Thymus (tissue), 14 donors: ENCODE measurements at places on chromosomes 4 and X. TPM values are rescaled to one million over a fixed set of nuclear protein-coding genes. Genes with fewer than 3 reads are reported as not detected.

- H3K36me3 ChIP-seq, result no peaks in the 10 kb centered on the region
- DNase-seq, result no peak
- H3K4me1 ChIP-seq, result no peaks in the 10 kb centered on the region
Observed at GRCh38 chr4:19092797-19093196, 1071.2 kb upstream of the LCORL start.

GRCh38 chrX:124231451-124231759 lies 101.1 kb upstream of the TEX13D start:
- H3K4me3 ChIP-seq, result no peak overlapping the region
- no peak for DNase-seq
- H3K27ac ChIP-seq, result no peak overlapping the region
- peaks cover 35% of the 10 kb centered on the region for H3K4me1 ChIP-seq
- H3K36me3 ChIP-seq, result no peaks in the 10 kb centered on the region
- no peaks in the 10 kb centered on the region for H3K27me3 ChIP-seq

DNA sequence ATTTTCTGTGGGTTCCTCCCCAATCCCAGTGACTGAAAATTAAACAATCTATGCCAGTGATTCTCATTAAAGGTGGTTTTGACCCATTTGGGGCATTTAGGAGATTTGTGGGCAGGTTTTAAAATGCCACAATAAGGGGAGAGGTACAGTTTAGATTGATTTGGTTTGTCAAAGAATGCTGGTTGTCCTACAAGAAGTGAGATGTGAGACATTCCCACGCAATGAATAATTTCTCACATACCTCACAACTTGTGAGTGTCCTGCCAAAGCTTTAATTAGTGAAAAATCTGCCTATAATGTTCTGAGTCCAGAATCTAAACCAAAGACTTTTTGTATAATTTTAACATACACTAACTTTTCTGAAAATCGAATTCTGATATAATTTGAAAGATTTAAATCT lies 199.4 kb downstream of the MAPK10 start:
- no peak overlapping the region for H3K27ac ChIP-seq
- no peaks in the 10 kb centered on the region for H3K4me1 ChIP-seq
- no peaks in the 10 kb centered on the region for H3K27me3 ChIP-seq
- H3K36me3 ChIP-seq, result no peaks in the 10 kb centered on the region
- no peak for DNase-seq
- no peak overlapping the region for H3K4me3 ChIP-seq

DNA sequence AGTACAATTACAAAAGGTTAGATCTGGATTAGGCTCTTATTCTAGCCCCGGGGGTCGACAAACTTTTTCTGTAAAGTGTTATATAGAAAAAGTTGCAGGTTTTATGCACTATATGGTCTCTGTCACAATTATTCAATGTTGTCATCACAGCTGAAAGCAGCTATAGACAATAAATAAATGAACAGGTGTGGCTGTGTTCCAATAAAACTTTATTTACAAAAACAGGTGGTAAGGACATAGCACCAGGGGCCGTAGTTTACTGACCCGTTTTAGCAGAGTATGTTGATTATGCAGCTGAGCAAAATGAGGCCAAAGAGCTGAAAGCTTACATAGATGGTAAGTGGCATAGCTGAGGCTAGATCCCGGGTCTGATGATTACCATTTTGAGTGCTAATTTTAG lies 13.0 kb upstream of the CXorf38 start:
- no peaks in the 10 kb centered on the region for H3K27me3 ChIP-seq
- DNase-seq, result no peak

DNA sequence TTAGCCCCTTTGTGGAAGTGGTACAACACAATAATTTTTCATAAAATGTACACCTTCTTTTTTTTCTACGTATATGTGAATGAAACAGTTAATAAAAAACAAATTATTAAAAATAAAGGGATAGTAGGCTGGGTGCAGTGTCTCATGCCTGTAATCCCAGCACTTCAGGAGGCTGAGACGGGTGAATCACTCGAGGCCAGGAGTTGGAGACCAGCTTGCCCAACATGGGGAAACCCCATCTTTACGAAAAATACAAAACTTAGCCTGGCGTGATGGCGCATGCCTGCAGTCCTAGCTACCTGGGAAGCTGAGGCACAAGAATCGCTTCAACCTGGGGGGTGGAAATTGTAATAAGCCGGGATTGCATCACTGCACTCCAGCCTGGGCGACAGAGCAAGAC lies 244.9 kb downstream of the RAPGEF2 start:
- no peaks in the 10 kb centered on the region for H3K27me3 ChIP-seq
- DNase-seq, result no peak
- H3K4me3 ChIP-seq, result no peak overlapping the region
- H3K36me3 ChIP-seq, result no peaks in the 10 kb centered on the region
- no peak overlapping the region for H3K27ac ChIP-seq

DNA sequence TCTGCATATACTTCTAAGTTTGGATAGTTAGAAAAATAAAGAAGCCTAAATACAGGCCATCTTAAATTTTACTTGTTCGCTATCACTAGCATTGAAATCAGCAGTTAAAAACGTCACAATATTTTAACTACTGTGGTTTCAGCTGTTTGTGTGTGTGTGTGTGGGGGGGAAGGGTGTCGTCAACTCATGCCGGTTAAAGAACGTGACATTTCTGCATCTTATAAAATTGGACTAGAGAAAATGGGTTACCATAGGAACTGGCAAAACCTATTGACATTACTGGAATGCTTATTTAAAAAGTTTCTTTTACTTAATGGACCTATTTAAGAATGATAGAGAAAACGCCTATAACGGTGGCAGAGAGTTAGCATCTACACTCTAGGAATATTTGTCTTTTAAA lies 1.2 kb upstream of the CNKSR2 start:
- DNase-seq, result peak; percentile 19
- H3K4me3 ChIP-seq, result no peak overlapping the region
- H3K4me1 ChIP-seq, result peaks cover 11% of the 10 kb centered on the region

DNA sequence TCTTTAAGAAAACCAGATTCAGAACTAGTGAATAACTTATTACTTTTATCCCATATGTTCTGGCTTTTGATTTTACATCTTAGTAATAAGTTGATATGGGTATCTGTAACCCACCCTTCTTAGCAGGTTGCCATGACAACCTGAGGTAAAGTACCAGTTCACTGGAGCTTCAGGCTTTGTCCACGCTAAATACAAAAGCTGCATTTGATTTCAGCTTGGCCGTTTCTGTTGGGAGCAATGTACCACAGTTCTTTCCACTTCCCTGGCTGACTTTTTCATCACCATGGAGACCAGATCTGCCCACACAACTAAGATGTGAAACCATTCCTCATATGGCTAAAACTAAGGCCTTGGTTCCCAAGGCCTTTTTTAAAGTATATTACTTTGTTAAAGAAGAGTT lies 26.1 kb downstream of the KLHL34 start:
- no peaks in the 10 kb centered on the region for H3K4me1 ChIP-seq
- no peaks in the 10 kb centered on the region for H3K36me3 ChIP-seq
- no peak for DNase-seq
- no peaks in the 10 kb centered on the region for H3K27me3 ChIP-seq
- no peak overlapping the region for H3K27ac ChIP-seq
- no peak overlapping the region for H3K4me3 ChIP-seq

DNA sequence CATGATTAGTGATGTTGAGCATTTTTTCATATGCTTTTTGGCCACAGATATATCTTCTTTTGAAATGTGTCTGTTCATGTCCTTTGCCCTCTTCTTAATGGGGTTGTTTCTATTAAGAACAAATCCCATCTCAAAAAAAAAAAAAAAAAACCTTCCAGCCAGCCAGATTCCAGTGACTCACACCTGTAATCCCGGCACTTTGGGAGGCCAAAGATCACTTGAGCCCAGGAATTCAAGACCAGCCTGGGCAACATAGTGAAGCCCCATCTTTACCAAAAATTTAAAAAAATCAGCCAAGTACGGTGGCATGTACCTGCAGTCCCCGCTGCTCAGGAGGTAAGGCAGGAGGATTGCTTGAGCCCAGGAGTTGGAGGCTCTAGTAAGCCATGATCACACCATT lies 5.1 kb downstream of the RAB33B start:
- peaks cover 20% of the 10 kb centered on the region for H3K4me1 ChIP-seq
- no peak overlapping the region for H3K27ac ChIP-seq
- no peaks in the 10 kb centered on the region for H3K27me3 ChIP-seq
- H3K36me3 ChIP-seq, result no peaks in the 10 kb centered on the region

DNA sequence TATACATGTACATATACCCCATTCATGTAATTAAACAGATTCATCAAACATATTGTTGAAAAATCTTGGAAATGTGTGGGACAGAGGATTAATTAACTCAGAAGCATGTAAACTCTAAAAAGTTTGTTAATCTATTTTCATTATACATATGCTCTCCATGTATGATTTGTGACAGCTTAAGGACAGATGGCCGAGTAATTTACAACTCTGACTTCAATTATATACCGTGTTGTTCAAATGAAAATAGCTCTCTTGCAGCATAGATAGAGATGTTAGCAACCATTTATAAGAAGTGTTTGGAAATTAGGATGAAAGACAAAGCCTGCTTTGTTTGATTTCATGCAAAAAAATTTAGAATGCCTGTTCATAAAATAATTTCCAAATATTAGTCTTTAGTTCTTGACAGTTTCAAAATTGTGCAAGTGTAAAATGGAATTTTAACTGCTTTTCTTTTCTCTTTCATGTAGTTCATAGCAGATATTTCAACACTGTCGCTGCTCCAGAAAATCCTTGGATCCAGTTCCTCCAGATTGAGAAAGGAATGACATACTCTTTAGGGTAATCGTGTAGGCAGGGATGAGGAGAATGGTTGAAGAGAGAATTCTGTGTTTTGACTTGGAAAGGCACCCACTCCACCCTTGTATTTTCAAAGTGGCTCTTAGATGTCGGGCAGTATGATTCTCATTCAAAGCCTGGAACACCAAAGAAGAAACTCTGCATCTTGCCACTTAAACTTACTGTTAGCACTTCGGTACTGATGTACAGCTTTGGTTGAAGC lies 23.1 kb downstream of the AFF2 start:
- no peaks in the 10 kb centered on the region for H3K27me3 ChIP-seq
- no peaks in the 10 kb centered on the region for H3K36me3 ChIP-seq
- H3K4me3 ChIP-seq, result no peak overlapping the region
- H3K27ac ChIP-seq, result no peak overlapping the region
- no peaks in the 10 kb centered on the region for H3K4me1 ChIP-seq

GRCh38 chr4:66647476-66647875 lies 897.8 kb downstream of the CENPC start:
- no peaks in the 10 kb centered on the region for H3K4me1 ChIP-seq
- no peak overlapping the region for H3K27ac ChIP-seq
- H3K36me3 ChIP-seq, result no peaks in the 10 kb centered on the region
- DNase-seq, result no peak
- H3K27me3 ChIP-seq, result no peaks in the 10 kb centered on the region

- no peak for DNase-seq
- H3K27ac ChIP-seq, result no peak overlapping the region
- H3K27me3 ChIP-seq, result no peaks in the 10 kb centered on the region
- peaks cover 6% of the 10 kb centered on the region for H3K4me1 ChIP-seq
- no peak overlapping the region for H3K4me3 ChIP-seq
Observed at GRCh38 chr4:6732441-6733357, 16.7 kb downstream of the BLOC1S4 start.

DNA sequence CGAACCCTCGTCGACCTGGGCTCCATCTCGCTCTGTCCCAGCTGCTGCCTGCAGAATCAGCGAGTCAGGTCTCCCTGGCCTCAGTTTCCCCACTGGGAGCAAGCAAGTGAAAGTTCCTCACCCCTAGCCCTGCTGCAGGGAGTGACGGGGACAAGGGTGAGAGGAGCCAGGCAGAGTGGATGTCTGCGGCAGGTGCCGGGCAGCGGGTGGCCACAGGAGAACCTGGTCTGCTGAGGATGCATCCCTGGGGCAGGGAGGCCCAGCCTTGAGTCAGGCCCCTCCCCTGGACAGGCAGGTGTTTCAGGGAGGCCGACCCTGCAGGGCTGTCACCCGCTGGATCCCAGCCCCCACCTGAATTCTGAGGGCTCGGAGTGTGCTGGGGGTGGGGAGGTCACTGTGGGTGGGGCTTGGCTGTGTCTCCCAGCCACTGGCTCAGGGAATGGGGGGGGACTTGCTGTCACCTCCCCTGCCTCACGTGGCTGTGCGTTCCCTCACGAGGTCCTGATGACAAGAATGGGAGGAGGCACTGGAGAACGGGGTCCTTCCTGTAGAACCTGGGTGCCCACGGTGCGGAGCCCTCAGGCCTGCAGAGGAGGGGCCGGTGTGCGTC lies 33.2 kb downstream of the LRPAP1 start:
- H3K4me3 ChIP-seq, result no peak overlapping the region
- no peaks in the 10 kb centered on the region for H3K4me1 ChIP-seq
- no peak for DNase-seq
- peaks cover 6% of the 10 kb centered on the region for H3K36me3 ChIP-seq
- H3K27ac ChIP-seq, result no peak overlapping the region

DNA sequence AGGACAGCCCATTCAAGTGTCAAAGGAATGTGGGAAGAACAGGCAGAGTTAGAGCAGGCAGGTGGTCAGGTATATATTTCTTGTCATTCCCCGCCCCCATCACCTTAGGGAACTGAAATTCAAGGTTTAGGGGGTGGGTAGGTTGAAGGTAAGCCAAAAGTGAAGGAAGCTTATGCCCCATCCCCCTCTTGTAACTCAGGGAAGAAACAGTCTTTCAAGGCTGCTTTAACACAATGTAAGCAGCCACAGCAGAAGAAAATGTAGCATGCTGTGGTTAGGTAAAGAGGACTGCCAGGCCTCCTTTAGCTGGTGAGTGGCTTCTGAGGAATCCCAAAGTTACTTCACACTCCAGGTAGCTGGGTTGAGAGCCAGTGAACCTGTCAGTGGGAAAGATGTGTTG lies 122.3 kb downstream of the RS1 start:
- H3K4me3 ChIP-seq, result no peak overlapping the region
- no peak for DNase-seq
- H3K27me3 ChIP-seq, result no peaks in the 10 kb centered on the region

DNA sequence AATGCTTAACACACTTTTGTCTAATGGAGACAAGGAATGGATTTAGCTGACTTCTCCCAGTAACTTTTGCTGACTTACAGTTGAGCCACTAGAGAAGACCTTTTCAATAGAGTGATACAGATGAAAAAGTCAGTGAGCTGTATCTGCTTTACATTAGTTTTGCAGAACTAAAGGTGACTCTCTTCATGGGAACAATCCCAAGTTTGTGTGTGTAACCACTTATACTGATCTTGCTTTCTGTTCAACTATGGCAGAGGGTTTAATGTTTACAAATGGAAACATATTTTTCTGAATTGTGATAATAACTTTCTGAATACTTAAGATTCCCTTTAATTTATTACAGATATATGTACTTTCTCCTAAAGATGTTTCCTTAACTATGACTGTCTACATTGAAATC lies 182.6 kb upstream of the PUDP start:
- H3K36me3 ChIP-seq, result no peaks in the 10 kb centered on the region
- H3K4me1 ChIP-seq, result no peaks in the 10 kb centered on the region
- no peak for DNase-seq
- H3K27ac ChIP-seq, result no peak overlapping the region
- no peaks in the 10 kb centered on the region for H3K27me3 ChIP-seq

- H3K27me3 ChIP-seq, result no peaks in the 10 kb centered on the region
- no peaks in the 10 kb centered on the region for H3K4me1 ChIP-seq
- H3K36me3 ChIP-seq, result no peaks in the 10 kb centered on the region
Observed at GRCh38 chr4:112735474-112735951, 98.6 kb downstream of the LARP7 start.

The MAGEA8 gene
- total RNA-seq, result not detected

The DSPP gene
- 0.05 TPM for total RNA-seq

The PGM2 gene
- 46.2 TPM for total RNA-seq

The LAP3 gene
- total RNA-seq, result 130 TPM

The SPATA18 gene
- total RNA-seq, result 1.6 TPM

The RNF212 gene
- 1.1 TPM for total RNA-seq

The HTN3 gene
- 0.28 TPM for total RNA-seq

The PASD1 gene
- total RNA-seq, result 0.05 TPM

The MTCP1 gene
- 12.6 TPM for total RNA-seq
